ENCODE measurements at places on chromosomes 1 and 21.

DNA sequence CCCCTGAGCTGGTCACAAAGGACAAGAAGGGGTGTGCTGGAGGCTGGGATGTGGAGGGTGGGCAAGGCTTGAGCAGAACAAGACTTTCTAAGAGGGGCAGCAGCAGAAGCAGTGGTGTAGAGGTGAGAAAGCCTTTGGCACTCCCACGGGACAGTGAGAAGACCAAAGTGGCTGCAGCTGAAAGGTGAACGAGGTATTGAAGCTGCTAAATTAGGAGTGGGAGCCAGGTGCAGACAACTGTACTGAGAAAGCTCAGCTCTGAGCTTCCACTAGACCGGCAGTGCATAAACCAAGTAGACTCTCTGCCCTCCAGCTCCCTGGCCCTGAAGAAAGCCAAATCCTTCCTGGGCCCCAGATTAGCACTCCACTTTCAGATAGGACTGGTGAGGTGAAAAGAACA, 93.0 kb downstream of the VWA5B1 start:
- DNase-seq, result no peak

DNA sequence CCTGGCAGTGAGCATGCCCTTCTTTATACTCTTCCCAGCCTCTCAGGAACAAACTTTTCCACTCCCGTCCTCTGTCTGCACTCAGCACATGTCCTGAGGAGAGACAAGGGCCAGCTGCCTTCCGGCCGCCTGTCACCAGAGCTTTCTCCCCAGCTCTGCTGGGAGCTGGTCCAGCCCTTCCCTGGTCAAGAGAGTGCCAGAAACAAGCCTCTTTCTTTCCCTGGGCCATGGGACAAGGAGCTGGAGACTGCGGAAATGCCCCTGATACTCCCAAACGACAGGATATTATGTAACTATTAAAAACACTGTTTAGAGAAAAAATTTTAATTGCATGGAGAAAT, 10.4 kb downstream of the LAMB3 start:
- DNase-seq, result no peak

GRCh38 chr1:94903280-94904009, 23.5 kb downstream of the CNN3 start:
- no peak for DNase-seq

- peak; percentile 93 for DNase-seq
Measured at GRCh38 chr1:84847253-84848250, 45.5 kb downstream of the LPAR3 start.

- no peak for DNase-seq
Measured at GRCh38 chr1:156226116-156226538, 13.3 kb downstream of the PMF1 start.

GRCh38 chr1:206785182-206785765, 13.0 kb upstream of the IL10 start:
- DNase-seq, result no peak

DNA sequence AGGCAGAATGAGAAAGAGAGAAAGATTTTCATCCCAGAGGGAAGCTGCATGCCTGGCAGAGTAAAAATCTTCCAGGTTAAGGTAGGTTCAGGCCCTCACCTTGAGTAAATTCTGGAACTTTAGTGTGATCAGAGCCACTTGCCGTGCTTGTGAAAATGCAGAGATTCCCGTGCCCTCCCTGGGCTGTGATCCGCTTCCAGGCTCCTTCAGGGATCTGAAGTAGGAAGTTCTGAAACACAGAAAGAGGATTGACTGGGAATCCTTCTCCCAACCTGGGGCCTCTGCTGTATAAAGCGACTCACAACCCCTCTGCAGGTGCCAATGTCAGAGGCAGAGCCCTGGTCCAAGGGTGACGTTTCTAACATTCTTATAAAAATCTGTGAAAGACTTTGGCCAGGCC, 26.6 kb downstream of the NUAK2 start:
- no peak for DNase-seq

- DNase-seq, result no peak
Measured at GRCh38 chr1:243842161-243842560, 7.9 kb downstream of the AKT3 start.

GRCh38 chr1:114130846-114131525, 22.7 kb downstream of the SYT6 start:
- no peak for DNase-seq

GRCh38 chr21:35048183-35048601, 910 bp downstream of the RUNX1 start:
- DNase-seq, result no peak

DNA sequence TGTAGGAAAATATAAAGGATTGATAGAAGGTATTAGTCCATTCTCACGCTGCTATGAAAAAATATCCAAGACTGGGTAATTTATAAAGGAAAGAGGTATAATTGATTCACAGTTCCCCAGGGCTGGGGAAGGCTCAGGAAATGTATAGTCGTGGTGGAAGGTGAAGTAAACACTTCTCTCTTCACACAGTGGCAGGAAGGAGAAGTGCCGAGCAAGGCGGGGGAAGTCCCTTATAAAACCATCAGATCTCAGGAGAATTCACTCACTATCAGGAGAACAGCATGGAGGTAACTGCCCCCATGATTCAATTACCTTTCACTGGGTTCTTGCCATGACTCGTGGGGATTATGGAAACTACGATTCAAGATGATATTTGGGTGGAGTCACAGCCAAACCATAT, 1806.0 kb downstream of the MRPL39 start:
- no peak for DNase-seq

GRCh38 chr1:37513795-37514349, 694 bp downstream of the MEAF6 start:
- no peak for DNase-seq

DNA sequence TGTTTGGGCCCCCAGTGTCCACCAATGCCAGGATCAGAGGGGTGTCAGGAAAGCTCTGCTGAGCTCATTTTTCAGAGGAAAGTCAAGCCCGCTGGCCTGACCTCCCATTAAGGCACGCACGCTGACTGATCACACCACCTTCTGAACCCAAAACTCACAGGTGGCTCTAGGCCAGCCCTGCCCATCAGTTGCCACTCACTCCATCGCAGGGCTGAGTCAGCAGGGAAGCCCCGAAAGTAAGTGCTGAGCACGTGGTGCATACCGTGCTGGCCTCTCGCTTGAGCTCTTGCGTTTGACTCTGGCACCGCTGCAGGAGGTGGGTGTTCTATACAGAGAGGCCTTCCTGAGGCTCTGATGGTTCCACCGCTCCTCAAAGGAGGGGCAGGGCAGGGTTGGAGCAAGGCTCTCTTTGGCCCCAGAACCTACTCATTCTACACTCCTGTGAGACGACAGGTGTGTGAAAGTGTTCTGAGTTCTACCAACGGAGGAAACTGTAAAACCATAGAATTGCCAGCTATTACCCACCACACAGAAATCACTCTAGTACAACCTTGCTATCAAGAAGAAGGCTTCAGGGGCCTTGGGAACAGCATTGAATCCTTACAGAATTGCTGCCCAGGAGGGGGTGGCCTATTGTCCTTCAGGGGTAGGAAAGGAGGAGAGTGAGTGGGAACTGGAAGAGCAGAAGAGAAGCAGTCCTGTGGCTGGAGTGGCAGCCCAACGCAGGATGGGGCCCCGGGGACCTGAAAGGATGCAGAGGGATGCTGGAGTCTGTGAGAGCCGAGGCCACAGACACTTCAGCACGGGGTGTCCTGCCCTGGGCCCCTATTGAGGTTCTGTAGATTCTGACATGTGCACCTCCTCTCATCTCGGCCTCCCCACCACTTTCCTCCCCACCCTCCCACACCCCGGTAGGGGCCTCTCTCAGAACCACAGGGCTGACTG, 214.7 kb upstream of the EDN2 start:
- DNase-seq, result no peak

- no peak for DNase-seq
Measured at GRCh38 chr1:173862769-173863223, 5.0 kb downstream of the GAS5 start.

DNA sequence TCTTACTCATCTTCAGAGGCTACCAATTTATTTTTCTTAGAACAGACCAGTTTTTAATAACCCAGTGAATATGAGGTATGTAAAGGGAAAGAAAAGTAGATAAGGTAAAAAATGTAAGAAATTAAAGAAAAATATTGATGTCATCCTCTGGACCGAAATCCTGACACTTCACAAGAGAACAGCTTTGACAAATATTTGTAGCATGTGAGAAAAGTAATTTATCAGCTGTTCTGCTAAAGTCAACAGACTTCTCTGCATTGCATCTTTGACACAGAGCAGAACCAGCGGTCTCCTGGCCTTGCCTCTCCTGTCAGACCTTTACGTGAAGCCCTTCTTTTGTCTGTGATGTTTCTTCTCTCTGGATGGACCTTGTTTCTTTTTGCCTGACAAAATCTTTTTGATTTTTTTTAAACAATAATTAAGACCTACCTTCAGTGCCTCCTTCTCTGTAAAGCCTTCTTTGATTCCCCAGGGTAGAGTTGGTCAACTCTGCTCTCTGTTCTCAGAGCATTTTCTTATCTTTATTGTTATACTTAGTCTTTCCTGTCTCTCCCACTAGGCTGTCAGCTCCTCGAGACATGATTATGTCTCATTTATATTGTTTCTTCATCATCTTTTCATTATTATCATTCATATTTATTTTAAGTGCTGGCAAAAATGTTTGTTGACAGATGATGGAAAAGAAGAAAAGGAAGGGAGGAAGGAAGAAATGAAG, 35.4 kb downstream of the RGS4 start:
- no peak for DNase-seq

DNA sequence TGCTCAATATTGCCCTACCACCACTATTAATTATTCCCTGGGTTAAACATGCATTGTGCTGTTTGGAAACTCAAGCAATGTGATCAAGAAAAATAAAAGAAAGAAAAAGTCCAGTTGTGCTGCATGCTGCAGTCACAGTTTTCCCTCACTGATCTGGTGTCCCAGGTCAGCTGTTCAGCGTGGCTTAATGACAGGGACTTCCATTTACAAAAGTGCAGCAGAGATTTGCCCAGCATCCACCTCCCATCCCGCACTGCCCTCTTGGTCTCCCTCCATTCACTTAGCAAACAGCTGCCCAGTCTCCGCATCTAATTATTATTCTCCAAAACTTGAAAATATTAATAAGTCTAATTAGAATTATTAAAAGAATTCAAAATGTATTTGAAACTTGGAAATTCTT, 2.0 kb upstream of the OR2T4 start:
- DNase-seq, result no peak

DNA sequence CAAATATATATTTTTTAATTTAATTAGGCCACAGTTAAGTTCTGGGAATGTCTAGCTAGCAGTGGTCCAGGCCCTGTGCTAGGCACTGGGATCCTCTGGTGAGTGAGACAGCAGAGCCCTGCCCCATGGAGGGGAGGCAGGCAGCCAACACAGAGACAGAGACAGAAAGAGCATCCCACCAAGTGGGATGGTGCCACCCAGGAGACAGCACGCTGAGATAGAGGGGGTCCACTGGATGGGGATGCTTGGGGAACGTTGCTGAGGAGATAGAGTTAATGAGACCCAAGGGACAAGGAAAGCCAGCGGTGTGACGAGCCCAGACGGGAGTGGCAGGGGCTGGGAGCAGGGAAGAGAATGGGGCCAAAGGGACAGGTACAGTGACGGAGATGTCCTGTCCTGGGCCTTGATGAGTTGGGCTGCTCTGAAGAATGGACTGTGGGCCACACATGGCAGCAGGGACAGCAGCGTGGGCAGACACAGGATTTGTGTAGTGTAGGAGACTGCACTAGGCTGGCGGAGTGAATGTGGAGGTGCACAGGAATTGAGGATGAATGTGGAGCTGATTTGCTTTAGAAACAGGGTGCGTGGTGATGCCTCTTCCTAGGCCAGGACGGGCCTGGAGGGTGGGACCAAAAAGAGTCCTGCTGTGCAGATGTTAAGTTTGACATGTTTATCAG, 22.8 kb downstream of the RAB4A start:
- no peak for DNase-seq

GRCh38 chr1:89952605-89953130, 42.2 kb upstream of the ZNF326 start:
- DNase-seq, result no peak

- no peak for DNase-seq
Measured at GRCh38 chr1:24362982-24363614, 43.9 kb downstream of the GRHL3 start.

DNA sequence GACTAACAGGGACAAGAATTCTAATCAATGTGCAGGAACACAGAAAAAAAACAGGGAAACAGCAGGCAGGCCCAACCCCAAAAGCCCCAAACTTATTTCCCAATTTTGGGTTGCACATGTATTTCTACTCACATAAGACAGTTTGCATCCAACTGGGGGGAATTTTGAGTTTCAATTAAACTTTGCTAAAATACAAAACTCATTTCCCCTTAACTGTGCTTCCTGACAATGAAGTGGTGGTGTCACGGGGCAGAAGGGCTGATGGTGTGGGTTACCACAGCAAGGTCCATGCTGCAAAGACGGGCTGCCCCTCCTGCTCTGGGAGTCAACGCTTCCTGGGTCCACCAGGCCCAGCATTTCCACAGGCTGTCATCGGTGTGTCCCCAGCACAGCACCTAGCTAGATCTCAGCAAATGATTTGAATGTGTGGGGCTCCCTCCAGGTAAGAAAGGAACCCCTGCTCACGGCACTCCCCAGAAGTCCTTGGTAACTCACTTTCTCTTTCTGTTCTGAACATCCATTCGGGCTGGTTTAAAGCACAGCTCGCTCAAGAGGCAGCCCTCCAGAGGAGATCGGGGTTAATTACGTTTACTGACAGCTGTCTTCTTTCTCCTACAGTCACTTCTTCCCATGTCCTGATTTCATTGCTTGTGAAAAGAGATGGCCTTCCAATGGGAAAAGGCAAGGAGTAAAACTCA, 27.4 kb downstream of the HIVEP3 start:
- no peak for DNase-seq

DNA sequence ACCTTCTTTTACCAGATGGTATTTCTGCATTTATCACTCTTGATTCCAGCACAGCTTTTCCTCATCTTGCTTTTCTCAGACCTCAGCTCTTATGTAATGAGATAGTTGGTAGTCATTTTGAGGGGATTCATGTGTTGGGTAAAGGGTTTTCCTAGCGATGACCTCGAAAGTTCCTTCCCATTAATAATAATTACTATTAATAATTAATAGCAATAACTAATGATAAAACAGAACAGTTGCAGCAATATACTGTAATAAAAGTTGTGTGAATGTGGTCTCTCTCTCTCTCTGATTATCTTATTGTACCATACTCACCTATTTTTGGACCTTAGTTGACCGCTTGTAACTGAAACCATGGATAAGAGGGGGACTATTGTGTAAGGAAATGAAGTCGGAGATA, 14.2 kb downstream of the CAMTA1 start:
- no peak for DNase-seq

DNA sequence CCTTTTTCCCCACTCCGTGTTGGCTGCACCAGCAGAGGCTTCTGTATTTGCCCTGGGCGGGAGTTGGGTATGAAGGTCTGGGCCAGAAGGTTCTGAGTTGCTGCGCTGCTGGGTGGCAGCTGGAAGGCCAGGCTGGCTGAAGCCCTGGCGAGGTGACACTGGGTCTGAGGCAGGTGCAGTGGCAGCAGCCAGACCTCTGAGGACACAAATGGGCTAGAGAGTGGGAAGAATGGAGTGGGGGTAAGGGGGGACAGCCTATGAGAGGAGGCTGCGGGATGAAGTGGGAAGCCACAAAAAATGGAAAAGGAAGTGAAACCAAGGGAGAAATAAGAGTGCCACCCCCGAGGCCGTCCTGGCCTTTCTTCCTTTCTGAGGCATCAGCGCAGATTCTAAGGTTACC, 53.2 kb downstream of the STX6 start:
- DNase-seq, result no peak

All from epithelial cell of prostate (primary cell).